ENCODE measurements at places on chromosomes 2 and 18. TPM values are rescaled to one million over a fixed set of nuclear protein-coding genes. Genes with fewer than 3 reads are reported as not detected.

PPP4R3B gene
- total RNA-seq, result 22.8 TPM

FAM161A gene
- 1.8 TPM for total RNA-seq

SOWAHC gene
- total RNA-seq, result 3.0 TPM

FKBP1B gene
- total RNA-seq, result 5.0 TPM

KCNE4 gene
- 4.0 TPM for total RNA-seq

DPP10 gene
- total RNA-seq, result not detected

CYTIP gene
- 3.3 TPM for total RNA-seq

BMP10 gene
- total RNA-seq, result 1.9 TPM

IRS1 gene
- total RNA-seq, result 14.6 TPM

Data from right atrium auricular region (tissue), 2 donors.